PC-3 (cell line): ENCODE measurements at places on chromosomes 13 and 19. TPM values are rescaled to one million over a fixed set of nuclear protein-coding genes. Genes with fewer than 3 reads are reported as not detected.

- H3K36me3 ChIP-seq, result no peaks in the 10 kb centered on the region
- no peaks in the 10 kb centered on the region for H3K27me3 ChIP-seq
- no peaks in the 10 kb centered on the region for H3K4me1 ChIP-seq
- H3K27ac ChIP-seq, result no peak overlapping the region
Observed at GRCh38 chr13:92197669-92198068, 799.2 kb downstream of the GPC5 start.

- no peaks in the 10 kb centered on the region for H3K36me3 ChIP-seq
- H3K4me3 ChIP-seq, result 0 out of 2 replicates have a peak overlapping the region, but pooled peaks have one; percentile 27
- DNase-seq, result peak; percentile 82
- peaks cover 12% of the 10 kb centered on the region for H3K4me1 ChIP-seq
Observed at GRCh38 chr19:46192992-46193650, 36.4 kb upstream of the IGFL1 start.

GRCh38 chr13:74839656-74840055, 642.3 kb downstream of the TBC1D4 start:
- no peaks in the 10 kb centered on the region for H3K36me3 ChIP-seq
- H3K27ac ChIP-seq, result no peak overlapping the region
- H3K4me3 ChIP-seq, result no peak overlapping the region
- peak; percentile 48 for DNase-seq

DNA sequence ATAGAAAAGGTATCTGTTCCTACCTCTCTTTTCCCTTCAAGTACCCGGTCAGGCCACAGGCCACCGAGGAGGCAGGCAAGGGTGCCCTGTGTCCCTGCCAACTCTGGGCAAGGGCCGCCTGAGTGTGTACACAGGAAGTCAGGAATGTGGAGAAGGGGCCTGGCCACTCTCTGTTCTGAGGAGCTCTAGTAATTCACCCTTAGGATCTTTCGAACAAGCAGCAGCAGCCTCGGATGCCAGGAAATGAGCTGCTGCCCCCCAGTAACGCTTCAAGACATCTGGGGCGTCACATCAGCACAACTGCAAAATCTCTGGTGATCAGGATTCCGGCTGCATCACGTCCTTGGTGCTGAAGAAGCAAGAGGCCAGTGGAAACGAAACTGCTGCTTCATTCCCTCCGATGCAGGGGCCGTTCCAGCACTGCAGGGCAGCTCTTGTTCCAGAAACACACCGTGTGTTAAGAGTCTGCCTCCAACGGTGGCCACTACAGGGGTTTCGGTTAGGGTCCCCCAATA, 2.0 kb downstream of the RAB20 start:
- peak; percentile 70 for DNase-seq
- H3K4me3 ChIP-seq, result peak overlapping the region; percentile 94
- peaks cover 21% of the 10 kb centered on the region; the same call in 1 of the 2 replicates for H3K4me1 ChIP-seq
- no peaks in the 10 kb centered on the region for H3K27me3 ChIP-seq

Gene IZUMO1
- total RNA-seq, result not detected in 2 replicates

GRCh38 chr13:106373989-106374572, 161.4 kb downstream of the EFNB2 start:
- peaks cover 22% of the 10 kb centered on the region for H3K4me1 ChIP-seq
- no peaks in the 10 kb centered on the region for H3K27me3 ChIP-seq
- no peak overlapping the region for H3K4me3 ChIP-seq
- no peaks in the 10 kb centered on the region for H3K36me3 ChIP-seq

DNA sequence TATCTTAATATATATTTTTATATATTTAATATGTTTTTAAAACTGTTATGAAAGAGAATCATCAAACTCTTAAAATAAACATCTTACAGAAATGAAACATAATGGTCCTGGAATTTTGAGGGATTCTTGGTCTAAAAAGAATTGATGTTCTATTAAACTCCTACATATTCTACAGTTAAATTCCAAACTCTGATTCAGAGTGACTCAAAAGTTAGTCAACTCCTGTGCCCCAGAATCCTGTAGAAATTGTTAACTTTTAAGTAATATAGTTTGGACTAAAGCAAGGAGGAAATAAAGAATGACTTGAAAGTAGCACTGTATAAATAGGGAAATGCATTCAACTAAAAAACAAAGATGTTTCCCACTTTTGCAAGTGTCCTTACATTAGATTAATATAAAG, 47.7 kb downstream of the FNDC3A start:
- no peaks in the 10 kb centered on the region for H3K27me3 ChIP-seq
- peaks cover 34% of the 10 kb centered on the region for H3K4me1 ChIP-seq
- peak; percentile 83 for DNase-seq
- peak overlapping the region; percentile 84 for H3K27ac ChIP-seq

GRCh38 chr13:112229992-112230872, 145.9 kb upstream of the SPACA7 start:
- no peak overlapping the region for H3K4me3 ChIP-seq
- no peak for DNase-seq
- H3K4me1 ChIP-seq, result no peaks in the 10 kb centered on the region

DNA sequence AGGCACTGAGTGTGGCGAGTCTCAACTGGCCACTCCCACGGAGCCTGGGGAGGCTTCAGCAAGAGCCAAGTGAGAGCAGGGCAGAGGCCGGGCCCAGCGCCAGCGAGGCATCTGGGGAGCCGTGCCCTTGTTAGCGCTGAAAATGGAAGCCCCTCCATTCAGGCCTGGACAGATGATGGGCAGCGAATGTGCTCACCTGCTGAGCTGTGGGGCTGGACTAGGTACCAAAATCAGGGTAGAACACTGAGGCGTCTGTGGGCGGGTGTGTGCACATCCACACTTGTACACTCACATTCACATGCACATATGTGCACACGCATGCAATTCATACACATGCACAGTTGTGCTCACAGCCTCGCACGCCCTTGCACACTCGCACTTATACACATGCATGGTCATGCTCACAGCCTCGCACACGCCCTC, 20.7 kb downstream of the NAXD start:
- H3K4me3 ChIP-seq, result no peak overlapping the region
- DNase-seq, result no peak
- H3K27me3 ChIP-seq, result no peaks in the 10 kb centered on the region
- H3K4me1 ChIP-seq, result no peaks in the 10 kb centered on the region

Gene CD79A
- total RNA-seq, result 0.11 TPM in 1 of 2 replicates, not detected in the other

GRCh38 chr13:33108620-33109019, 92.4 kb downstream of the KL start:
- H3K27me3 ChIP-seq, result no peaks in the 10 kb centered on the region
- H3K36me3 ChIP-seq, result peaks cover 35% of the 10 kb centered on the region
- H3K4me3 ChIP-seq, result no peak overlapping the region
- H3K4me1 ChIP-seq, result peaks cover 11% of the 10 kb centered on the region; the same call in 1 of the 2 replicates

GRCh38 chr13:27465611-27466010, 15.2 kb upstream of the MTIF3 start:
- H3K4me1 ChIP-seq, result peaks cover 4% of the 10 kb centered on the region; the same call in 1 of the 2 replicates
- H3K36me3 ChIP-seq, result no peaks in the 10 kb centered on the region
- no peaks in the 10 kb centered on the region for H3K27me3 ChIP-seq
- no peak overlapping the region for H3K4me3 ChIP-seq
- H3K27ac ChIP-seq, result no peak overlapping the region
- no peak for DNase-seq

Gene TMC4
- total RNA-seq, result 11.2 and 13.4 TPM in 2 replicates

DNA sequence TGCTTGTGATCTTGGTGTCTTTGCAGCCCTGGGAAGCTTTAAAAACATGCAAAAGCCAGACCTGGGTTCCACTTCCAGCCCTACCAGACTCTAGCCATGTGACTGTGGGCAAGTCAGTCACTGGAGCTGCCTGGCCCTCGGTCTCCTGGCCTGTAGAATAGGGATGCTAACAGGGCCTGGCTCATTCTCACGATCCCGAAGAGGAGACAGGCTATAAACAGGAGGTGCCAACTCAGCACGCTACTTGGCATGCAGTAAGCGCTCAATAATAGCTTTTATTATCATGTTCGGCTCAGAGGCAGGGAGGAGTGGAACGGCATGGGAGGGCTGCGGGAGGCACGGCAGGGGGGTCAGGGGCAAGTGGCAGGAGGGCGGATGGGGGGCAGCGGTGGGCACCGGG, 1.7 kb downstream of the CTXN1 start:
- peaks cover 43% of the 10 kb centered on the region for H3K4me1 ChIP-seq
- no peaks in the 10 kb centered on the region; the same call in 1 of the 2 replicates for H3K36me3 ChIP-seq
- H3K27ac ChIP-seq, result no peak overlapping the region
- DNase-seq, result no peak
- no peak overlapping the region for H3K4me3 ChIP-seq
- H3K27me3 ChIP-seq, result no peaks in the 10 kb centered on the region

DNA sequence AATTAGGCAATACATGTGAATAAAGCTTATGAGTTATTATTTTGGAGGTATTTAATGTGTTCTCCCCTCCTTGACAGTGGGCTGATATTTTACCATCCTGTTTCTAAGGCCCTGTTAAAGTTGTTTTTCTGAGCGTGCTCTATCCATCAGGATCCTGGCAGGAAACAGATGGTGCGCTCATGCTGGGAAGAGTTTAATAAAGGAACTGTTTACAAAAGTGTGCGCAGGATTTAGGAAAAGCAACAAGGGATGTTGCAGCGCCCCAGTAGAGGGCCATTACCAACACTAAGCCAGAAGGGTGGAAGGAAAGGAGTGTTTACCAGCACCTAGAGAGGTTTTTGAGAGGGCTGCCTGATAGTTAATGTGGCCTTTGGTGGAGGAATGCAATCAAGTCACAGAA, 374.5 kb downstream of the KCNRG start:
- no peaks in the 10 kb centered on the region for H3K36me3 ChIP-seq
- H3K4me1 ChIP-seq, result peaks cover 12% of the 10 kb centered on the region; the same call in 1 of the 2 replicates
- no peak overlapping the region for H3K27ac ChIP-seq
- no peak overlapping the region for H3K4me3 ChIP-seq
- H3K27me3 ChIP-seq, result no peaks in the 10 kb centered on the region

Gene LILRA1
- not detected in 2 replicates for total RNA-seq

Gene CALR3
- 0.47 TPM in 1 of 2 replicates, not detected in the other for total RNA-seq

DNA sequence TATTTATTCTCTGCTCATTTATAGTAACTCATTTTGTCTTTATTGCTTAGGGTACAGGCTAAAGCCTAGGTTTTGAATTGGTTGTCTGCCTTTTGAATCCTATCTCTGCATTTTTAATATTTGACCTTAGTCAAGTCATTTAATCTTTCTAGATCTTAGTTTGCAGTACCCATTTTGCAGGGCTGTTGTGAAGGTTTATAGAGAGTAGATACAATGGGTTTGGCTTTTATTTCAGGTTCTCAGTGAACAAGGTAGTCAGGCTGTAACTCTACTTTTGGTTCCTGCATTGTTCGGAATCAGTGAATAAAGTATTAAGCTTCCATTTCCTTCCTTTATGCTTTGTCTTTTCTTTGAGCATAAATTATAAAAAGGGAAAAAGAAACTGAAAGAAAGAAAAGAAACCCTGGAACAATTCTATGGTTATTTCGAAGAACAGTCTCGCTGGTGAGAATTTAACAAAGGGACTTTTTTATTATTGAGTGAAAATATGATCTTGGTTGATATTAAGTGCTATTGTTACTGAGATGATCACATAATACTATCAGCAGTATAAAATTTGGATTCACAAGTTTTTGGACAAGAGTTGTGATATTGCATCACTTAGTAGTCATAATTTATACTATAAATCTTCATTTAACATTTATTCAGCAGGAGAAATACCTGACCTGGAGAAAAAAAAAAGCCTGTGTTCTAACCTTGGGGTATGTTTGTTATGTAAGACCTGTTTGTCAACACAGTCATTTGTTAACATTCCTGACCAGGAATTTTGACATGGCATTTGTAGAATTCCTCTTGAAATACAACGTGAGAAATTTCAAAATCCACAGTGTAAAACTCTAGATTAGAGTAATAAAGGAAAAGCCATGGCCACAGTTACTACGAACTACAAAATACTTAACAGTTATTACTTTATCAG, 91.3 kb downstream of the ZMYM2 start:
- no peak overlapping the region for H3K27ac ChIP-seq
- no peaks in the 10 kb centered on the region for H3K27me3 ChIP-seq
- DNase-seq, result no peak
- H3K36me3 ChIP-seq, result peaks cover 8% of the 10 kb centered on the region; the same call in 1 of the 2 replicates

Gene F2RL3
- 0.07 and 0.23 TPM in 2 replicates for total RNA-seq

DNA sequence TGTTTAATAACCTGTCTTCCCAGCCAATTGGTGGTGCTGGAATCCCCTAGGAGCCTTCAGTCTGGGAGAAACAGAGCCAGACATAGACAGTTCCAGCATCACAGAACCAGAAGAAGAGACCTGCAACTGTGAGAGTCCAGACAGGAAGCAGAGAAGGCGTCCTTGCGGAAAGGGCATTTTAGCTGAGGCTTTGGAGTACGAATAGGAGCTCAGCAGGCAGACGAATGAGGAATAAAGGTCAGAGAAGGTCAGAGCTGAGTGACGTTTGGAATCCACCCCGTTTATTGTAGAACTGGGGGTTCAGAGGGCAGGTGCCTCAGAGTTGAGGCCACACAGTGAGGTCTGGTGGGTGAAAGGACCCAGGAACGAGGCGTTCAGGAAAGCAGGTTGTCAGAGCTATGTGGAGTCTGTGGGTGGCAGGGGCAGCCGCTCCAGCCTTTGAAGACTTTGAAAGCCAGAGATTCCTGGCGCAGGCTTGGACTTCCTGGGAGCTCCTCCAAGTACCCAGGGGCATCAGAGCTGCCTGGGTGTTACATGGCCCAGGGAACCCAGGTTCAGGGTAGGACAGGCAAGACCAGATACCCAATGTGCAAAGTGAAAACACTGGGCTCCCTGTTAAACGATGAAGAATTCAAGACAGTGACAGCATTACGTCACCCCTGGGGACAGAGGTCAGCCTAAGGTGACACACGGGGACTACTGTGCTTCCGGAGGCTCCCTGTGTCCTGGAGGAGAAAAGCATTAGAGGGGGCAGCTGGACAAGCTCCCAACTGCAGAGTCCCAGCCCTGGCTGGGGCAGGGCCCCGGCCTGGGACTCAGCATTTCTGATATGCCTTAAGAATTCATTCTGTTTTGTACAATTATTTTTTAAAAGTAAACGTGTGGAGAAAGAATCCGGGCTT, 5.5 kb downstream of the ARRDC2 start:
- peaks cover 13% of the 10 kb centered on the region for H3K4me1 ChIP-seq
- H3K27ac ChIP-seq, result no peak overlapping the region
- peaks cover 21% of the 10 kb centered on the region; the same call in 1 of the 2 replicates for H3K36me3 ChIP-seq
- H3K27me3 ChIP-seq, result no peaks in the 10 kb centered on the region
- no peak overlapping the region for H3K4me3 ChIP-seq

DNA sequence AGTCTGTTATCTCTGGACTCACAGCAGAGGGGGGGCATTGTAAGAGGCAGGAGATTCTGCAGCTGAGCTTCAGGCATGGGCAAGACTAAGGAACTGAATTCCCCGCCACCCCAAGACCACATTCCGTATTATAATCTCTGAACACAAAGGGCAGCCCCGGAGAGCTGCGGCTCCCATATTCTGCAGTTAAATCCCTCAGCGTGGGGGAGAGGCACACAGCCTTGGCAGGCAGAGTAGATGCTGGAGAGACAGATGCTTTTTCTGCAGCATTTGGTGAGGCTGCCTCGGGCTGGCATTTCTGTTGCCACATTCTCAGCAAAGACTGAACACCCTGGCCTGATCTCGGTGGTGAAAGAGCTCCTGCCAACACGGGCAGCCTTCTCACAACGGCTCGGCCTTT, 12.9 kb downstream of the CHAF1A start:
- peaks cover 12% of the 10 kb centered on the region; the same call in 1 of the 2 replicates for H3K36me3 ChIP-seq
- H3K4me3 ChIP-seq, result no peak overlapping the region
- DNase-seq, result no peak
- no peak overlapping the region for H3K27ac ChIP-seq

Gene CCDC70
- total RNA-seq, result not detected in 2 replicates

Gene ADGRE2
- total RNA-seq, result 2.5 and 4.2 TPM in 2 replicates

GRCh38 chr13:107518780-107519179, 696.6 kb downstream of the LIG4 start:
- H3K27me3 ChIP-seq, result no peaks in the 10 kb centered on the region
- H3K4me3 ChIP-seq, result no peak overlapping the region
- H3K4me1 ChIP-seq, result no peaks in the 10 kb centered on the region
- H3K36me3 ChIP-seq, result no peaks in the 10 kb centered on the region
- no peak overlapping the region for H3K27ac ChIP-seq

- no peak overlapping the region for H3K4me3 ChIP-seq
- no peak overlapping the region for H3K27ac ChIP-seq
- no peak for DNase-seq
- H3K4me1 ChIP-seq, result no peaks in the 10 kb centered on the region
Observed at GRCh38 chr19:57016076-57016475, 103.7 kb upstream of the USP29 start.

- no peaks in the 10 kb centered on the region for H3K36me3 ChIP-seq
- no peak overlapping the region for H3K27ac ChIP-seq
- no peak for DNase-seq
Observed at GRCh38 chr13:98333486-98333885, 156.4 kb upstream of the RNF113B start.
